ENCODE measurements at places on chromosomes 4 and X. TPM values are rescaled to one million over a fixed set of nuclear protein-coding genes. Genes with fewer than 3 reads are reported as not detected.

ALB gene
- total RNA-seq, result 0.28 TPM

ZC4H2 gene
- total RNA-seq, result 4.1 TPM

CCKAR gene
- not detected for total RNA-seq

SLC16A2 gene
- total RNA-seq, result 2.1 TPM

TRMT10A gene
- total RNA-seq, result 14.7 TPM

SRPK3 gene
- under 0.01 TPM for total RNA-seq

SHROOM3 gene
- total RNA-seq, result 12.3 TPM

RAI2 gene
- 0.07 TPM for total RNA-seq

DOK7 gene
- total RNA-seq, result 2.7 TPM

TENM3 gene
- 15.0 TPM for total RNA-seq

CENPC gene
- 10.8 TPM for total RNA-seq

HPSE gene
- 0.43 TPM for total RNA-seq

NLGN3 gene
- under 0.01 TPM for total RNA-seq

NHS gene
- 3.4 TPM for total RNA-seq

ERAS gene
- not detected for total RNA-seq

TMEM47 gene
- 14.5 TPM for total RNA-seq

CENPE gene
- total RNA-seq, result 1.0 TPM

NR0B1 gene
- total RNA-seq, result not detected

TLR6 gene
- 0.50 TPM for total RNA-seq

CFP gene
- under 0.01 TPM for total RNA-seq

ETDB gene
- total RNA-seq, result not detected

SLC10A4 gene
- total RNA-seq, result not detected

CCSER1 gene
- 9.6 TPM for total RNA-seq

TNMD gene
- total RNA-seq, result not detected

UTP3 gene
- 19.5 TPM for total RNA-seq

EDA gene
- total RNA-seq, result 0.34 TPM

UGT2B17 gene
- total RNA-seq, result under 0.01 TPM

RBMX gene
- 71.1 TPM for total RNA-seq

DHRSX gene
- 23.6 TPM for total RNA-seq

CLIC2 gene
- total RNA-seq, result 0.14 TPM

MAGEA2B gene
- total RNA-seq, result not detected

ATP6AP2 gene
- 146 TPM for total RNA-seq

CSAG3 gene
- total RNA-seq, result not detected

GPM6B gene
- 0.36 TPM for total RNA-seq

DTHD1 gene
- 0.36 TPM for total RNA-seq

SPON2 gene
- total RNA-seq, result 3.1 TPM

MXRA5 gene
- total RNA-seq, result 0.34 TPM

C4orf36 gene
- total RNA-seq, result 1.7 TPM

TIGD4 gene
- total RNA-seq, result under 0.01 TPM

POLA1 gene
- 7.5 TPM for total RNA-seq

TMEM144 gene
- 13.3 TPM for total RNA-seq

SFRP2 gene
- not detected for total RNA-seq
